ENCODE measurements at places on chromosomes 11 and 22.

- DNase-seq, result no peak
Observed at GRCh38 chr11:30426781-30427180, 103.9 kb downstream of the ARL14EP start.

DNA sequence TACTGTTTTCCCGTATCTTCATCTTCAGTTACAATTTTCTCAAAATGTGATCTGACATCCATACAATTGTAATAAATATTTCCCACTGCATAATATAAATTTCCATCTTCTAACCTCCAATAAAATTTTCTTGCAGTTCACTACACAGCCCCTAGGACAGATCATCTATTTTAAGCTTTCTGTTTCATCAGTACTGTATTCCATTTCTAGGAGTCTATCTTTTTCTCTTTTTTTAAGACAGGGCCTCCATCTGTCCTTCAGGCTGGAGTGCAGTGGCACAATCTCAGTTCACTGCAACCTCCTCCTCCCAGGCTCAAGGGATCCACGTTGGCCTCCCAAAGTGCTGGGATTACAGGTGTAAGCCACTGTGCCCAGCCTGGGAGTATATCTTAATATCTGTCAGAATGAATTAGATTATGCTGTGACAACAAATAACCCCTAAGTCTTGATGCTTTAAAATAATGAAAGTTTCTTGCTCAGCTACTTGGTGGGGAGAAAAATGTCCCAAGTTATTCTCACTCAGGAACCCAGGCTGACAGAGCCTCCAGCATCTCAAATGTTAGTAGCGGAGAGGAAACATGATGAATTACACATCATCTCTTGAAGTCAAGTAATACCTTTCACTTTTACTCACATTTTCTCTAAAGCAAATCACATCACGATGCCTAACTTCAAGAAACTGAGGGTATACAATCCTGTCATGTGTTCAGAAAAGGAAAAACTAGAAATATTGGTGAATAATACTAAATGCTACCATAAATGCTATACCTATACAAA, 92.2 kb downstream of the BUD13 start:
- DNase-seq, result no peak

DNA sequence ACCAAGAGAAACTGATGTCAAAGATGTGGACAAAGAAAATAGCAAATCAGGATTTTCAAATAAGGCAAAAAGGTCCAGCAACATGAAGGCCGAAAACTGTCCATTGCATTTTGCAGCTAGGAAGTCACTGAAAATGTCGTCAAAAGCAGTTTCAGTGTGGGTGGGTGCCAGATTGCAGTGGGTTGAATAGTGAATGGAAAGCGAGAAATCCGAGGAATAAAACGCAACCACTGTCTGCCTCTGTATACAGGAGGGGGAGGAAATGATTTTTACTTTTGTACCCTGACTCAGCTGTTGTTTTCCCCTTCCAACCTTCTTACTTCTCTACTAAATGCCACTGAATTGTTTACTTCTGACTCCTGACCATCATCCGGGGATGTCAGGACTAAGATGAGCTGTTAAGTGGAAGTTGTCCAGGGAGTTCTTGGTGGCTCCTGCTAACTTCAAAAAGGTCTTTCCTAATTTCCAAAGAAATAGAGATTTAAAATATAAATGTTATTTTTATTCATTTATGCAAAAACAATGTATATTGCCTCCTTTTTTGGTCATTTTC, 64.9 kb upstream of the BIRC3 start:
- no peak for DNase-seq

- DNase-seq, result no peak
Observed at GRCh38 chr11:26227883-26228502, 103.9 kb upstream of the ANO3 start.

GRCh38 chr11:60764879-60765278, 8.2 kb downstream of the MS4A15 start:
- no peak for DNase-seq

GRCh38 chr11:122276221-122276620, 160.2 kb upstream of the BLID start:
- DNase-seq, result peak; percentile 54

DNA sequence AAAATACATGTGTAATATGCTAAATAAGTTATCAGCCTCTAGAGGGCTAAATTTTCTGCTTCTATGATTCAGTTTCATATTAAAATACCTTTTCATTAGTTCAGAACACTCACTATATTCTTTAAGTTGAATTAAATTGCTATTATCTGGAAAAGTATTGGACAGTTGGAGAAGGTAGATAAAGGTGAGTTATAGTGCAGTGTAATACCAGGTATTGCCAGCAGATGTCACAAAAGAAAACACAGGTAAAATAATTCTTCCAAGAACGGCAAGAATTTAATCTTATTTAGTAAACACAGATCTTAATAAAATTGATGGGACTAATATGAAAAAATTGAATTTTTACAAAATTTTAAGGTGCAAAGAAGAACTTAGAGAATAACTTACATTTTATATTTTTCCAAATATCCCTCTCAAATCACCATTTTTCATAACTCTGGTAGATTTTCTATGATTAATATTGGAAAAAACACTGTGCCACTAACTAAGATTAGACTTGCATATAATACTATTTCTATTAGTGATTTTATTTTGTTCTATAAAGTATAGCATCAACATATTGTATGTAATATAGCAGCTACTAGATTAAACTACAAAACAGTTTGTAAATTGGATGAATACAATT, 1.7 kb upstream of the LRRC4C start:
- DNase-seq, result no peak

GRCh38 chr11:86047275-86047991, 21.5 kb downstream of the PICALM start:
- no peak for DNase-seq

DNA sequence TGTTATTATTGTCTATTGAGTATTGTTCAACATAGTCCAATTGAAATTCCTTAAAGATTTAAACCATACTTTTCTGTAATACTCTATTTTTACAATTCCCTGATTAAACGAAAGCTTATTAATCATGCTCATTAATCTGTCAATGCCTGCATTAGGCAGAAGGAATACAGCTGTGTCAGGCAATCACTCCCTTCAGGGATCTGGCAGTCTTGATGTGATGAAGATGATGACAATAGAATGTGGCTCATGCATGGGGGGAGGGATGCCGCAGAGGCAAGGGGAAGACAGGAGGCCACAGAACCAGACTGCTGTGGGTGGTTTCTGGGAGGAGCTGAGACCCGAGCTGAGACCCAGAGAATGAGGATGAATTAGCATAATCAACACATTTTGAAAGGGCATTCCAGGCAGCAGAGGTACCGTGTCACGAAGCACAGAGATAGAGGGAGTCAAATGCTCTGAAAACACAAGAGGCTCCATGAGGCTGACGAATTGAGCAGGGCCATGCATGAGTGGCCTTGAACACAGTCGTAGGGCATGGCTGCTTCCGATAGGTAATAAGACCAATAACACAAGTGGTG, 1075.5 kb downstream of the OPCML start:
- peak; percentile 17 for DNase-seq

DNA sequence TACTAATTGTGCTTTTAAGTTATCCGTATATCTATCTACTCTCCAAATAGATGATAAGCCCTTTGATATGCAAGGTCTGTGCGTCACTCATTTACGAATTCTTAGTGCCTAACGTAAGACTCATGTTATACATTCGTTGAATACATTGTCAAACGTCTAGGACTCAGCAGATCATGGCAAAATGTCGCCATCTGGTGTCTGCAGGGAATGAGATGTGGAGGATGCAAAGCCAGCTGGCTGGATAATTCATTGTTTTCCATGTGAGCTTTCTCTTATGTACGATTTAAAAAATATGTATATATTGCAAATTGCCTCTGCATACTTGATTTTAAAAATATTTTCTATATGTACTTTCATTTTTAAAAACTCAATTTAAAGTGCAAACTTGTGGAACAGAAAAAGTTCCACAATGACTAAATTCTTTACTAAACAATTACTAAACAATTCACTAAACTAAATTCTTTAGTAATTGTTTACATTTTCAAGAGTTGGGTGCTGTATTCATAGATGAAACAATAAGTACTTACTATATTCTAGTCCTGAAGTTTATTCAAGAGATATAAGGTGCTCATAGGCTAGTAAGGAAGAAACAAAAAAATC, 33.8 kb downstream of the ZNF202 start:
- peak; percentile 66 for DNase-seq

- no peak for DNase-seq
Observed at GRCh38 chr11:93967258-93967657, 53.9 kb upstream of the HEPHL1 start.

GRCh38 chr11:29534836-29535235, 482.0 kb downstream of the KCNA4 start:
- DNase-seq, result no peak

DNA sequence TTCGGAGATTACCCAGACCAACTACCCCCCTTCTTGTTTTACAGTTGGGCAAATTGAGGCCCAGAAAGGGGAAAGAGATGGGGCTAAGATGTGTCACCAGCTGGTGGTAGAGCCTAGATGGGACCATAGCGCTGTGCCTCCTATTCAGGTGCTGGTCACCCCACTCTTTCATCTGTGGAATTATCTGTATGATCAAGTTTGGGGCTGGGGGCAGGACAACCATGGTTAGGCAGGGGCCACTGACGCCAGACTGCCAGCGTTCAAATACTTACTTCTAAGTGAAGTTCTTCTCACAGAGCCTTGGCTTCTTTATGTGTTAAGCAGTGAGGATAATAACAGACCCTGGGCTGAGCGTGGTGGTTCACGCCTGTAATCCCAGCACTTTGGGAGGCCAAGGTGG, 55.9 kb downstream of the IGLL1 start:
- no peak for DNase-seq

- DNase-seq, result no peak
Observed at GRCh38 chr11:126738295-126739031, 262.1 kb downstream of the KIRREL3 start.

DNA sequence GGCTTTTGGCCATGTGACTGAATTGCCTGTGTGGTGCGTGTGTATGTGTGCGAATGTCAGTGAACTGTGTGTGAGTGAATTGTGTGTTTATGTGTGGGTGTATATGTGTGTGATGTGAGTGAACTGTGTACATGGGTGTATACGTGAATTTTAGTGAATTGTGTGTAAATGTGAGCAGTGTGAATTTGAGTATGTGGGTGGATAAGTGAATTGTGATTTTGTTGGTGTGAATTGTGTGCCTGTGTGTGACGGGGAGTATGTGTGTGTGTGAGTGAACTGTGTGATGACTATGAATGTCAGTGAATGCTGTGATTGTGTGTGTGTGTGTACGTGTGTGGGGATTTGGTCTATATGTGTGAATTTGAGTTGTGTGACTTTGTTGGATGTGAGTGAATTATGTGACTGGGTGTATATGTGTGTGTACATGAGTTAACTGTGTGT, 3.5 kb downstream of the DDTL start:
- DNase-seq, result no peak

DNA sequence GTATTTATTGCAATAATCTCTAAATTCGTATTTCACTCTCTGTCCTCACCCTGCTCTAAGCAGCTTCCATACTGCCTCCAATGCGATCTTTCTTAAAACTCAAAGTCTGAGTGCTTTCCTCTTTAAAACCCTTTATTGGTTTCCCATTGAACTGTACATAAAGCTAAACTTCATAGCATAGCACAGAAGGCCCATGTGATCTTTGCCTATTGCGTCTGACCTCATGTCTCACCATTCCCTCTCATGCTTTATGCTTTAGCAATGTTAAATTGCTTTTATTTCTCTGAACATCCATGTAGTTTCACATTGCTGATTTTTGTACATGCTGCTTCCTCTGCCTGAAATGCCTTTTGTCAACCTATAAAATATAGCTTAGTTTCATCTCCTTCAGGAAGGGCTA, 28.4 kb downstream of the ZDHHC13 start:
- no peak for DNase-seq

DNA sequence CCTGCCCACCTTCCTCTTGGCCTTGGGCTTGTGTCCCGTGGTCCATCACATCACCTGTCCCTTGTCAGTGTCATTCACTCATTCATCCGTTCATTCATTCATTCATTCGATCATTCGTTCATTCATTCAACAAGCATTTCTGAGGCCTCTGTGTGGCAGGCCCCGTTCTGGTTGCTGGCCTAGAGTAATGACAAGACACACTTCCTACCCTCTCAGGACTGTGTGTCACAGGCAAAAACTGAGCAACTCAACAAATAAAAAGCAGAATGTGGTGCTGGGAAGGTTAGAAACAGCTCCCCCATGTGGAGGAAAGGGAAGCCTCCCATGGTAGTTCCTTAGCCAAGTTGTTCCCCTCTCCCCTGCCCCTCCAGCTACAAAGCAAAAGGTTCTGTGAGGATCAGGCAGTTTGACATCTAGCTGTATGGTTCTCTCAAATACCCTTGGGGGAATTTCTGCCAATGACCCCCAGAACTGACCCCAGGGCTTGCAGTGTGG, 1.6 kb upstream of the OMP start:
- DNase-seq, result no peak

- DNase-seq, result no peak
Observed at GRCh38 chr11:120550007-120550406, 38.5 kb downstream of the GRIK4 start.

DNA sequence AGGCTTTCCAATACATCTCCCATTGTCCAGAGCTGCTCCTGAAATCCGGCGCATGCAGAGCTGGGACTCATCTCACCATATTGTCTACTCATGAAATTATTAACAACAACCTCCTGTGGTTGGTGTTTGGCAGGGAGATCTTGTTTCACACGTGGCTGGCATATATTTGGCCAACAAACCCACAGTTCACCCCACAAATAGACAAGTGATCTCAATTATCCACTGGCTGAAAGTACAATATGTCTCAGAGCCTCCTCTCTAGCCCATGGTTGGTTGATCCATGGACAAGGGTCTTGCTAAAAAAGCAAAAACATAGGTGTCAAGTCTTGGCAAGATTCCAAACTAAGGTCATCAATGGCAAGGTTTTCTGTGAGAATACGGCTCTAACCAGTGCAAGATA, 386.9 kb downstream of the ETS1 start:
- DNase-seq, result no peak

DNA sequence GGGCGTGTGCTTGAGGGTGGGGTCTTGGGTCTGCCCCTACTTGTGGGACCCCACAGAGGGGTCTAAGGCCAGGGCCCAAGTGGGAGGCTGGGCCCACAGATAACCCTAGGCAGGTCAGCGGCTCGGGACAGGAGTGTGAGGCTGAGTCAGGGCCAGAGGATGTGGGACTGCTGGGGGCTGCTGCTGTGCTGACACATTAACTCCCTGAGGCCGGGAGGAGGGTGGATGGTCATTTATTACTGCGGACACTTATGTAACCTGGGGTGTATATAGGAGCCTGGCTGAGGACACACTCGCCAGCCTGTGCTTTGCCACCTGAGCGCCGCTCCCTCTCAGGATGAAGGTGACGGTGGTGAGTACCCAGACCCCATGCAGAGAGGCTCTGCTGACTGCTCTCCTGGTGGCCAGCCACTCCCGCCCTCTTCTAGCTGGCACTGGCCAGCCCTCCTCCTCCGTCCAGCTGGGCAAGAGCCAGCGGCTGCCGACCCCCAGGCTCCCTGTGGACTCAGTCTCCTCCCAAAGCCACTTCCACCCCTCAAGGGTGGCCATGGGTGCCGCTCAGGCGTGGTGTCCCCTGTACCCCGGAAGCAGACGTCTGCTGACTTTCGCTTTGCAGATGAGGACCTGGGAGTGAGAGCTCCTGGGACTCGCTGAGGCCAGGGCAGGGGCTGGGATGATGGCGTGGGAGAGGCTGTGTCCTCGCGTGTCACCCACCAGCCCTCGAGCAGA, at the start of gene MIOX:
TSS of gene MIOX (plus strand) at position 299 of the 729 bp plus-strand sequence. CDS start at position 338, 39 bp downstream.
- no peak for DNase-seq

GRCh38 chr11:120522736-120523135, 11.2 kb downstream of the GRIK4 start:
- DNase-seq, result no peak
